Epithelial cell of esophagus (primary cell): ENCODE measurements at places on chromosomes 3 and 15.

- DNase-seq: no peak
Measured at GRCh38 chr15:41974041-41974440, 1.7 kb upstream of the EHD4 start.

GRCh38 chr3:109903100-109903499 lies 565.8 kb upstream of the DPPA4 start:
- DNase-seq: peak; percentile 27

DNA sequence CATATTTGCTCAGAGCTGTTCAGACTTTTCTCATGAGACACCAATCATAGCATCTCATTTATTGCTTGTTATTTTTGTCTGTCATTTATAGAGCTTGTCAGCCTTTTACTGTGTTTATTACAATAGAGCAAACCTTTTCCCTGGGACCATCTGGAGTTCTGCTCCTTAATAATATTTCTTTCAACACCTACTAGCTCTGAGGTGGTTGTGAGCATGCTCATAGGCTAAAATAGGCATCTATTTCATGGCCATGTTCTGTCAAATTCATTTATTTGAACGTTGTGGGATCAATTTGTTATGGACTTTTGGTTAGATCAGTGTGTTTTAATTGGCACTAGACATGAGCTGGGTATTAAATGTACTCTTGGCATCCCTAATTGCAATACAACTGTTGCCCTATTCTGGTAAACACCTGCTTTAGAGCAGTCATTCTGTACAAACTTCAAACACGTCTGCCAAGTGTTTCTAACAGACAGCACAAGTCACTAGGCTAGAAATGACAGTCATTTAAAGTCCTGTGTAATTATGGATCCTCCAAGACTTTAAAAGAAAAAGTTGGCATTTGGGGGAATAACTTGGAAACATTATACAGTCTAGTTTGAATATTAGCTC lies 766.3 kb downstream of the ZNF385D start:
- no peak for DNase-seq

GRCh38 chr15:101397521-101398003 lies 91.9 kb downstream of the PCSK6 start:
- DNase-seq: no peak

GRCh38 chr15:72318408-72318942 lies 1.5 kb downstream of the CELF6 start:
- peak; percentile 15 for DNase-seq

- peak; percentile 49 for DNase-seq
Measured at GRCh38 chr3:190013943-190014924, 106.5 kb downstream of the P3H2 start.

GRCh38 chr15:54131410-54131809 lies 153.2 kb downstream of the UNC13C start:
- DNase-seq: peak; percentile 64

DNA sequence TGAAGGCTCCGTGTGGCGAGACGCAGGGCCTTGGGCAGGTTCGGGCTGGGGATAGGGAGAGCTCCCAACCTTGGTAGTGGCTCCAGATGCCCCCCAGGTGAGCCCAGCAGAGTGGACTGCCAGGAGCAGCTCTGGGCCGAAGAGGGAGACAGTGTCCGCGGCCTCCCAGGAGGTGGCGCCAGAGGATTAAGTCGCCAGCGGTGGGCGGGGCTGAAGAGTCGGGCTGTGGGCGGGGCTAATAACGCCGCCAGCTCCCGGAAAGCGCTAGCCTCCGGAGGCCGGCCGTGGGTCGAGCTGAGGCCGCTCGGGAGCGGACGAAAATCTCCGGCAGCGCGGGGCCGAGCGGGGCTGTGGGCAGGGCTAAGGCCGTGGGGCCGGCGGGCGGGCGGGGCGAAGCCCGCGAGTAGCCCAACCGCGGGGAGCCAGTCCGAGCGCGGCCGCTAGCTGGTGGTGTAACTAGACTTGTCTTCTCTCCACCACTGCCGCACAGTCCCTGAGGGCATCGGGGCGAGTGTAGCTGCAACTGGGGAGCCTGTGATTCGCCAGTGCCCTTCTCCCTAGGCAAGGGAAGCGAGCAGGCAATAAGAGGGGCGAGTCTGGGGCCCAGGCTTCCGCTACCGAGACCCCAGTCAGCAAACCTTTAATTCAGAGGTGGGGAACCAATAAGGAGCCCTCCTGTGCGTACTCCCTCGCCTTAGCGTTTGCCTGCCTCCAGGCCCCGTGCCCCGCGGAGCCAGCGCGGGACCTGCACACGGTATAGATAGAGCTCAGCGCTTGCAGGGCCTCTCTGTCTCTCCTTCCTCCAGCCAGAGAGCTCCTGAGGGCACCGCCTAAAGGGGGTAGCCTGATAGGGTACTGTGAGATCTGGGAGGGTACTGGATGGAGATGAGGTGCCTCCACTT lies 14.4 kb upstream of the BSN start:
- peak; percentile 90 for DNase-seq

DNA sequence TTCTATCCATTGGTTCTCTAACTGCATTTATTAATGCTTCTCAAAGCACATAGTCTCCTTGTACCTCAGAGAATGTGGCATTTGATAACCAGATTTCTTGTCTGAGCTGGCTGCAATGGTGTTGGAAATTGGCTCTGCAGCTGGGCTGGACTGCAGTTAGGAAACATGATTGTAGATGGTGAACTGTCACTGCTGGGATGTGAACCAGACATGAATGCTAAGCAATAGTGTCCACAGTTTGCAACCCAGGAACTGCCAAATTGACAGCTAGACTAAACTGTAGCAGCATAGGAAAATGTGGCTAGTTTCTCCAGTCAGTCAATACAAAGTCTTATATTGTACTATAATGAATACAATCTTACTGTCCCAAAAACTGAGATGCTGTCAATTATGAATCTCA lies 656.6 kb upstream of the GOLIM4 start:
- DNase-seq: no peak

DNA sequence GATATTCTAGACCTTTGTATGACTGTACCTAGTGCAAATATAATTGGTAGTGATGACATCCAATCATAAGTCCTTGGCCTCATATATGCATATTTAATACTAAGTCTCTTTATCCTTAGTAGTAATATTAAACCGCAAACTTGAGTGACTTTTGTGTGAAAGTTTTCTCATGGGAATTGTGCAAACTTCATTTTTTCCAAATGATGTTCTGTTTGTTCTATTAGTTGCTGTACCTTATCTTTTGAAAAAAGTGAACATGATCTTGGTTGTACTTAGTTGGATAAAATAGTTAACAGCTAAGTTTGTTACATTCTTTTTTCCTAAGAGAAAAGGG lies 43.2 kb downstream of the TMEM45A start:
- DNase-seq: no peak

- no peak for DNase-seq
Measured at GRCh38 chr3:55170444-55170843, 242.6 kb upstream of the LRTM1 start.

- peak; percentile 83 for DNase-seq
Measured at GRCh38 chr3:30475038-30475808, 131.2 kb upstream of the TGFBR2 start.

GRCh38 chr3:49124991-49125670 lies 4.5 kb upstream of the USP19 start:
- no peak for DNase-seq
